ENCODE measurements at places on chromosomes 1 and 21.

GRCh38 chr1:63316598-63316983 is 5.8 kb upstream of the FOXD3 start:
- DNase-seq, result no peak

- no peak for DNase-seq
These were observed 100.4 kb upstream of the F3 start for GRCh38 chr1:94641990-94642389.

- DNase-seq, result no peak
These were observed 131.2 kb downstream of the RHOU start for GRCh38 chr1:228866468-228866867.

GRCh38 chr1:204073837-204074273 is 940 bp downstream of the SOX13 start:
- DNase-seq, result no peak

GRCh38 chr1:1232208-1232795 is at the start of gene B3GALT6:
Gene B3GALT6, plus strand, starts transcription at chr1:1232237. Its CDS starts 42 bp downstream, at chr1:1232279.
- DNase-seq, result no peak

GRCh38 chr1:231465051-231465450 is 43.0 kb upstream of the EGLN1 start:
- DNase-seq, result no peak

DNA sequence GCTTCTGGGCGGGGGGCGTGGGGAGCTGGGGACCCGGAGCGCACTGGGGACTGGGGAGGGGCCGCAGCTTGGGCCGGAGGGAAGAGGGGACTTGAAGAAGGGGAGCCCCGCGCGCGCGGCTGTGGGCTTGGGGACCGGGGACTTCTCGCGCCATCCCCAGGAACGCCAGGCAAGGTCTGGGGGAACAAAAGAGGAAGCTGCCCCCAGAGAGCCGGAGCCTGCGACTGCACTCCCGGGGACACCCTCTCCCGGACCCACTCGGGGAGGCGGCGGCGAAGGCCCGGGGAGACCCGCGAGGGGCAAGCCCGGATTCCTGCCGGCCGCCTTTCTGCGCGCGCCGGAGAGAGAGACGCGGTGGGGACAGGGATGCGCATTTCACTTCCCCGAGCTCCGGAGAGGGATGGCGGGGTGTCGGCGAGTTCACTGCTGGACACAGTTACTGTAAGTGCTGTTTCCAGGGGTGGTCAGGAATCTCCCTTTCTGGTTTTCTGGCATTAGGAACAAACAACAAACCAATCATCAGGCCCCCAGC is 732 bp downstream of the ABCG1 start:
- no peak for DNase-seq

GRCh38 chr1:54415991-54416390 is 9.8 kb upstream of the SSBP3 start:
- no peak for DNase-seq
